ENCODE measurements at places on chromosomes 12 and 14. TPM values are rescaled to one million over a fixed set of nuclear protein-coding genes. Genes with fewer than 3 reads are reported as not detected.

- peak; percentile 55 for DNase-seq
Observed at GRCh38 chr12:50635364-50635763, 128.5 kb upstream of the ATF1 start.

- no peak for DNase-seq
Observed at GRCh38 chr14:93343797-93344196, 3.2 kb upstream of the COX8C start.

DNA sequence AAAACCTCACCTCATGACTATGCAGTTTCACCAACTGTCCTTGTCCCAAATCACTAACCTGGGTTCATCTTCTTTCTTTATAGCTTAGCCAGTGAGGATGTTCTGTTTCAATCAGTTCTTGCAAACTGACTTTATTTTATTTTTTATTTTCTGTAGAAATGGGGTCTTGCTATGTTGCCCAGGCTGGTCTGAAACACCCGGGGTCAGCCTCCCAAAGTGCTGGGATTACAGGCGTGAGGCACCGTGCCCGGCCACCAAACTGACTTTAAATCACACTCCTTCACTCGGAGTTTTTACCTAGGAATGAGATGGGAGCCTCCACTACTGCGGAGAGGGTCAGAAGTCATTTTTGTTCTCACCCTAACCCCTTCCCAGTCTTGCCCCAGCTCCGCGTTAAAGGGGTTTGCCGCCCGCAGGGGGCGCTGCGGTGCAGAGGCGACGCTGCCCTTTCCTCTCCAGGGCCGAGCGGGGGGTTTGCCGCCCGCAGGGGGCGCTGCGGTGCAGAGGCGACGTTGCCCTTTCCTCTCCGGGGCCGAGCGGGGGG, 7.0 kb upstream of the B4GALNT3 start:
- peak; percentile 47 for DNase-seq

DNA sequence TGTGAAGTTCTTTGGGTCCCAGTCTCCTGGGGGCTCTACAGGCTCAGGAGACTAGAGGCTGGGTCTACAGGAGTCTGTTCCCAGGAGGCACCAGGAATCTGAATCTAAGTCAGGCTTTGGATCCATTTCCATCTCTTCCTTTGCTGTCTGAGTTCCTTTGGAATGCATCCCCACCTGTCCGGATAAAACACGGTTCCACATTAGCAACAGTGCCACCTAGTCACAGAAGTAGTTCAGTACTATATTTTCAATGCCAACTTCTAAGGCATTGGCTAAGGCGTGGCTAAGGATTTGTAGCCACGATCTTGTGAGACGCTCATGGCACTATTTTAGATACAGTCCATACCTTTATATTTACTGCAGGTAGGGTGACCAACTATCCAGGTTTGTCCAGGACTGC, 15.1 kb downstream of the ZC2HC1C start:
- no peak for DNase-seq

DNA sequence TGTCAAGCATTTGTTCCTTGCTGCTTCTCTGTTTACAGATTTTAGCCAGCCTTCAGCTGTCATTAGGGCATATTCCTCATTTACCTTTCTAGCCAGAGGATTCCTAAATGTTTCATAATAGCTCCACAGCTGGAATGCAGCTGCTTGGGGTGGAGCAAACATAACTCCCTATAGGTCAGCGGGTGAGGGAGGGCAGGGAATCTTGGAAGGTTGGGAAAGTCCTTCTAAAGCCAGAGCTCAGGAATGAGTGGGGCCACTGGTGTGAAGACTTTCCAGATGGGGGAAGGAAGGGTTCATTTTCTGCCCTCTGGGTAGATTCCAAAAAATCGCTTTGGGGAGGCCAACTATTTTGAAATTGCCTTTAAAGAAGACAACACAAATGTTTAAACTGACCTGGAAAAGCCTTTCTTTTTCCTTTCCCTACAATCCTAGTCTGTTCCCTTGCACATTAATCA, 16.3 kb upstream of the IRF2BPL start:
- DNase-seq: peak; percentile 60

GRCh38 chr12:106492857-106493256, 89.9 kb upstream of the RFX4 start:
- DNase-seq: no peak

DNA sequence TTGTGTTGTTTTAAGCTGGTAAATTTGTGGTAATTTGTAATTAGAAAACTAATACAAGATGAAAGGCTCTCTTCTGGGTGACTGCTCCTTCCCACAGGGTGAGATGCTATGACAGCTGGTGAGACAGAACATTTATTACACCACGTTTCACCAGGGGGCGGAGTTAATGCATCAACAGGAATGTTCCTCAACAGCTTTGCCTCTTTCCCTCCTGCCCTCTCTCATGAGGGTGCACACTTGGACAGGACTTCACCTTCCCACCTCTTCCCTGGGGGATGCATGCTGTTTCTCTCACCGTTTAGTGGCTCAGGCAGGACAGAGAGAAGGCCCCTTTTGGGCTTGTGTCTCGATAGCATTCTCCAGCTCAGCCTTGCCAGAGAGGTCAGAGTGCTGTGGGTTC, 13.4 kb upstream of the PPP1R1A start:
- no peak for DNase-seq

DNA sequence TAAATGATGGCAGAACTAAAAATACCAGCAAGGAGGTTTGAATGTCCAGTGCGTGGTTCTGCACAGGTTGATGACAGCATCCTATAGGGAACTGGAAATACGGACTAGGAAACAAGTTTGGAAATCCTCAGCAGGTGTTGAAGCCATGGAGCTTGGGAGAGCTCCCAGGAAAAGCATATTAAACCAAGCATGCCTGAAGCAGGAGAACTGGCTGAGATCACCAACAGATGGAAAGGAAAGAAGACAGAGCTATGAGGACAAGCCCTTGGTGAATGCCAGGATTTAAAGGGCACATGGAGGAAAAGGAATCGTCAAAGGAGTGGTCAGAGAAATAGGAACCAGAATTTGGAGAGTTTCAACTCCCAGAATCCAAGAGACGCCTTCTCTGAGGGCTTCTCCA, 21.2 kb upstream of the ELK3 start:
- no peak for DNase-seq

DNA sequence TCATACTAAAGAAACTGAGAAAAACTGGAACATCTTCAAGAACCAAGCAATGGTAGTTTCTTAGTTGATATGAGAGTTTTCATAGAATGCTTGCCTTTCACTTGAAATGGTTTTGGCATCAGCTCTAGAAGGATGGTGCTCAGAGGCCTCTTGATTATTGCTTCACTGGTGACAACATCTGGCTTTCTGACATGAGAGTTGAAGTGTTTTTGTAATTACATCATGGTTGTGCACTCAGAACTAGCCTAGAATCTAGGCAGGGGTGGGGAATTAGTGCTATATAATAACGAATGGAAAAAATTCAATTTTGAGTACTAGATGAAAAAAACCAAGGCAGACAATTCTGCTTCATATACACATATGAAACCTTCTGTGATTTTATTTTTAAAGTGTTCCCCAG, 172.8 kb upstream of the LMNTD1 start:
- no peak for DNase-seq

DNA sequence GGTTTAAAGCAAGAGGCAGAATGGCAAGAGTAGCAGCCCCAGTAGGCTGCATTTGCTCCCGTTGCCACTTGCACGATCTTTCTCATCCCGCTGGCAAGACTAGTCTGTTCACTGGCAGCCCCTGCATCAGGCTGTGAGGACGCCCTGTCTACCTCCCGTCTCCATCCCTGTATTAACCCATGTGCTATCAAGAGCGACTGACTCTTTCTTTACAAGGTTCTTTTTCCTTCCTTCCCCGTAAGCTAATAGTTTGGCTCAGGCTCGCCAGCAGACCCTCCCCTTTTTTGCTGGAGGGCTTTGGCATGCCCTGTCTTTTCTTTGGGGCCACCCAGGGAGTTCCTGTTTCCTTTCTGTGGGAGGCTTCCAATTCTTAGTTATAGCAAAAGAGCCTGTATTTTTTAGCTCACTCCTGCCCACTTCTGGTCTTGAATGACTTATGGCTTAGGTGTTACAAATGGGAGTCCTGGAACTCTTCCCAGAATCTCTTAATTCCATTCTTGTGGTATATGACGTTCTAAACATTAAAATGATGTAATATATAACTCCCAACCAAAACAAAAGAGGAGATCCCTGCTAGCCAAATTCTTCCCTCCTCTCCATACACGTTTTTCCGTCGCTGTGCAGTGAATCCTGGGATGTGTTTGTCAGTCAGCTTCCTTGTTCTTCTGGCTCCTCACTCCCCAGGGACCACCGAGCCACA, 149.0 kb downstream of the PRKCH start:
- peak; percentile 49 for DNase-seq

GRCh38 chr12:62971769-62972525, 37.0 kb upstream of the PPM1H start:
- DNase-seq: no peak

GRCh38 chr12:113317122-113317521, 17.8 kb downstream of the SLC8B1 start:
- DNase-seq: no peak

Gene MORN3
- total RNA-seq: not detected

Gene PRIMA1
- 7.9 TPM for total RNA-seq

Gene SYCP3
- total RNA-seq: not detected

Gene UNC79
- 0.25 TPM for total RNA-seq

Gene SNAPC1
- total RNA-seq: 14.5 TPM

All from left ventricle myocardium superior (tissue), 1 donor.